ENCODE measurements at places on chromosomes 5 and 9.

DNA sequence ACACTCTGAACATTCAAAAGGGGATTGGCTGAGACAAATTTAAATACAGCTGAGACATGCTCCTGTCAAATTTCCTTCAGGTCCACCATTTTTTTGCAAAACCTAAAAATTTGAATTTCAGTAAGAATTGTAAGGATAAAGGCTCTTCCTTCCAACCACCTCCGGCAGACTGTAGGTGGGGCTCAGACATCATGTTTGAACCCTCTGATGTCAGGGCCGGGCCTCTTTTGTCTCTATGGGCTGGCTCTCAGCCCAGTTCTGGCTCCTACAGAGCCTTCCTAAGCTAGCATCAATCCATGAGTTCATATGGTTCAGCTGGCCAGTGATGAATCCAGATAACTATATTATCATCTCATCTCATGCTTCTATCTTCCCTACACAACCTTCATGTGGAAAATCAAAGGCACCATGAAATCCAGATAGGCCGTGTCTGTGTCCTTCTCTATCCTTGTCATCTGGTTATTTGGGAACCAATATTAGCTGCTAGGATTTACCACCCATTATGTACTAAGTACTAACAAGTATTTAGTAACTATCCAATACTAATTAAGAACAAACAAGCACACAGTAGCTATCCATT lies 44.2 kb downstream of the NIPSNAP3B start:
- peak; percentile 45 for DNase-seq

- DNase-seq, result no peak
Measured at GRCh38 chr5:169162407-169162806, 138.5 kb downstream of the SLIT3 start.

- no peak for DNase-seq
Measured at GRCh38 chr5:7405277-7405676, 9.3 kb downstream of the ADCY2 start.

GRCh38 chr9:84851935-84852585 lies 182.5 kb downstream of the NTRK2 start:
- DNase-seq, result peak; percentile 75

DNA sequence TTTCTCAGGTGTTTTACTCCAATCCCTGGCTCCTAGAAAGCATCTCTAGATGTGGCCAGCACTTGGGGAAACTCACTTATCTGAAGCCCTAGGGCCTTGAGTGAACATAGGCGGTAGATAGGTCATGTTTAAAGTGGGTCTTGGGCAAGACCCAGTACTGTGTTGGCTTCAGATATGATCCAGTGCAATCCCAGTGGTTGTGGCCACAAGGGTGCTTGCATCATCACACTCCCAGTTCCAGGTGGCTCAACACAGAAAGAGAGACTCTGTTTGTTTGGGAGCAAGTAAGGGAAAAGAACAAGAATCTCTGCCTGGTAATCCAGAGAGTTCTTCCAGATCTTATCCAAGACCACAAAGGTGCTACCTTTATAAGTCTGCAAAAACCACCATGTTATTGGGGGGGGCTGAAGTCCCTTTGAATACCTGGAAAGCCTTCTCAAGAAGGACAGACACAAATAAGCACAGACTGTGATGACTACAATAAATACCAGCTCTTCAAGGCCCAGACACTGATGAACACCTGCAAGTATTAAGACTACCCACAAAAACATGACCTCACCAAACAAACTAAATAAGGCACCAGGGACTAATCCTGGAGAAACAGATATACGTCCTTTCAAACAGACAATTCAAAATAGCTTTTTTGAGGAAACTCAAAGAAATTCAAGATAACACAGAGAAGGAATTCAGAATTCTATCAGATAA lies 114.7 kb downstream of the LURAP1L start:
- DNase-seq, result no peak

DNA sequence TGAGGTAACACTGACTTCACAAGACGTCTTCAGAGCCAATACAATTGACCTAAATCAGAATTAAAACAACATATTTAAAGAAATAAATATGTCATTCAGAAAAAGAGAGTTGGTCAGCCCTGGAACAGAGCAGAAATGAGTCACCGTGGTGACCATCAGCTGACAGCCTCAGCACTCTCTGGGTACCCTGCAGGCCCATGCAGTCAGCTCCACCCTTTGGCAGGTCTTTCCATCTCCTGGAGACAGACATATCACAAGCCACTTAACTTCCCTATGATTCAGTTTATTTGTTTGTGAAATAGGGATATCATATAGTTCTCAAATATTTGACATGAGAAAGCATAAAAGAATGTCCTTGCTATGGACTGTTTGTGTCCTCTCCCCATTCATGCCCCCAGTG lies 151.6 kb upstream of the MEF2C start:
- no peak for DNase-seq

DNA sequence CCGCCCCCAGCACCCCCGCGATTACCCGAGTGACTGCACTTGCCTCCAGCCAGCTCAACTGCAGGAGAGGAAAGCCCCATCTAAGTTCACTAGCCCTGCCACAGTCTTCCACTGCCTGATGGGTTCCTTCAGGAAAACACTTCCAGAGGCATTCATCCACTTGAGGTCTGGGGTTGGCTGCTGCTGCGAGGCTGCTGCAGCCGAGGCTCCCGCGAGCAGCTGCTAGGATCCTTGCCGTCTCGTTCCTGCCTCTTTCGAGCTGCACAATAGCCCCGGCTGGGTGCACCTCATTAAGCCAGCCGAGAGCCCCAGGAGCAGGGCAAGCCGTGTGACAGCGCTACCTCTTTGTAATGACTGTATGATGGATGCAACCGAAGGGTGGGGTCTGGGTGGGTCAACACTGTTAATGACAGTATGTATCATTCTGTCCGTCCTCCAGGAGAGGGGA lies 24.2 kb upstream of the ELAVL2 start:
- DNase-seq, result no peak

DNA sequence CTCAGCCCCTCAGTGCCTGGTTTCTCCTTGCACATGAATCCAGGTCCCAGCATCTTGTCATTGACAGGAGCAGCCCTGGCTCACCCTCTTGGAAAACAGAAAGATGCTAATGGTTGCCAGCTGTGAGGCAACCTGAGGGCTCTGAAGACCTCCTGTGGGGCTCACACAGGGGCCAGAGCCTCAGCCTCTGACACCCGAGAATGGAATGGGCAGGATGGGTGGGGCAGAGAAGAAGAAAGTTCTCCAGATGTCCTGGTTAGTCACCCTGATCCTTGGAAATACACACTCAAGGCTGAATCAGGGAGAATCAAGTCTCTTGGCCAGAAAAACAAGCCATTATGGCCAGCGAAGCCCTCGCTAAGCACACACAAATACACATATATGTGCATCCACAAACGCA lies 32.3 kb upstream of the SPATA31E1 start:
- DNase-seq, result no peak

- no peak for DNase-seq
Measured at GRCh38 chr9:134461426-134461982, 135.2 kb downstream of the RXRA start.

GRCh38 chr5:135012033-135012588 lies 21.9 kb downstream of the PITX1 start:
- DNase-seq, result no peak

DNA sequence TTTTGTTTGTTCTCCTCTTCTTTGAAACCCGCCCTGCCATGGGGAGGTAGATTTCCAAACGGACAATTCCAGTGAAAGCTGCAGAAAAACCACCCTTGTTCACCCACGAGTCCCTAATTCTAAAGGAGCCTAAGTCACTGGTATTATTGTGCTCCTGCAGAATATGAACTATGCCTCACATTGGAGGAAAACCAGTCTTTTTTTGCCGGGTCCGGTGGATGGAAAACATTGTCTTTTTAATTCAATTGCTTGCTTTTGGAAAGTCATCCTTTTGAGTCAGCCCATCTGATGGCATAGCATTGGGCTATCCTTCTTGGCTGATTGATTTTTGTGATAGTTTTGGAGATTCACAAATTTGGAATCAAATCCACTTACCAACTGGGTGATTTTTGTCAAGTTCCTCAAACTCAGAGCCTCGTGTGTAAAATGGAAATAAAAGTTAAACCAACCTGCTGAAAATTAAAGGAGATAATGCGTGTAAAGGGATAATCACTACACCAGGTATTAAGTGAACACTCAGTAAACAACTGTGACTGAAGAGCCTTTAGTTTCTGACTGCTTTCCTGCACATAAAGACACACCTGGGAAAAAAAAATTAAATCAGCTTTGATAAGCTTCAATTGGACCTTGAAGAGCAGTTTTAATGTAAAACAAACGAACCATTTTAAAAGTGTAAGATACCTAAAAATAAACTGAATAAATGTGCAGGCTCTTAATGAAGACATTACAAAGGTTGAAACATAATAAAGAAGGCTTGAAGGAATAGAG lies 780 bp upstream of the CCNJL start:
- DNase-seq, result peak; percentile 16

DNA sequence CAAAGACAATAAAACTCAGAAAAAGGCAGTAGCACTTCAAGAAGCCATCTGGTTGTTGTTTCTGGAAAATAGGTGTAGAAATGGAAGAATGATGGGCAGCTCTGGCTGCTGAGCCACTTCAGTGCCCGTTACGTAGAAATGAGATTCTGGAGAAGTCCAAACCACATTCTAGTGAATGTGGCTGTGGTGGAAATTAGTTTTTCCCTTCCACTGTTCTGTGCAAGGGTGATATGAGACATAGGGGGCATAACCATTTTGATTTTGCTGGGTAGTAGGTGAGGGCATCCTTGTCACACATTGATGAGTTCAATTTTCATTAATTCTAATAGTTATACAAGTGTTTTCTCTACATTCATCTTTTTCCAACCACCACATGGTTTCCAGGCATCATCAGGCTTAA lies 275.1 kb downstream of the MCTP1 start:
- no peak for DNase-seq

GRCh38 chr9:82467436-82467835 lies 478.9 kb downstream of the SPATA31D1 start:
- DNase-seq, result no peak

DNA sequence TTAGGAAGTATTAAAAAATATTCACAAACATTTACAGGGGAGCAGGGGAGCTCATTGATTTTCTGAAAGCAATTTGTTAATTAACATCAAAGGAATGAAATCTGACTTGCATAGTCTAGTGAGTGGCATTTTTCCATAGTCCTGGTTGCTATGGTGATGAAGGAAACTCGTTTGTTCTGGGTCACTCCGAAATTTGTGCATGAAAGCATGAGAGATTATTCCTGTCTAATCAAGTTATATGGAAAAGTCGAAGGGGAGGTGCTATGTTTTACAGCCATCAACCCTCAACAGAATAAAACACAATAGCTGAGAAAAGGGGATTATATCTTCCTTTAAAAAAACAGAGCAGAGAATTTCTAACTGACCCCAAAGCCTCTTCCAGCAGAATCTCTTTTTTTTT lies 1495.7 kb upstream of the WWC1 start:
- no peak for DNase-seq

DNA sequence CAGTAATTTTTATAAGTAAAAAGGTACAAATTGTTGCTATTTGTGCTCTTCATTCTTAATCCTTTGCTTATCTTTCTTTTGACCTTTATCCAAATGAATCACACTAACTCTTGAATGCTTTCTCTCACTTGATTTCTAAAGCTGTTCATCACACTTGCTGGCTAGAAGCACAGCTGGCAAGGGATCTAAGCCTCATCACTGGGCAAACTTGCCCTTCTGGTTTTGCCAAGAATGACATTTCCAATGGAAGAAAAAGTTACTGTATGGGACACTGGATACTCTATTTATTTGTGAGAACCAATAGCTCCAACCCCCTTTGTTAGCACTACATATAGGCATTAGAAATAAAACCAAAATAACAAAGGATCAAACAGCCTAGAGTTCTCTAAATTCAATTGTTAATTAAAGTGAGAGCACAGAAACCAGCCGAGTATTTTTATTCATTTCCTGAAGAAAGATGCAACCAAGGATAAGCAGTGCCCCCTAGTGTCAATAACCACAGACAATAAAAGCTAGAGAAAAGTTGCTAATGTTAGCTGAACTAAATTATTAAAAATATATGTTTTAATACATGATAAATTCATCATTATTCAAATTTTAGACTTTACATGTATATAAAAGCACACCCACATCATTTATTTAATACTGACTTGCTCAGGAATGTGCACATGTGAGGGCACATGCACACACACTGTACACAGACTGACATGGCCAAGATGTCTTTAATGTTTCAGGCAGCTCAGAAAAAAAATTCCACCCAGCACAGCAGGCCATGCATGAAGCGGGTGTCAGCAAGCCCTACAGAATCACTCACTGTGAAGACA lies 59.8 kb upstream of the POU5F2 start:
- peak; percentile 47 for DNase-seq

DNA sequence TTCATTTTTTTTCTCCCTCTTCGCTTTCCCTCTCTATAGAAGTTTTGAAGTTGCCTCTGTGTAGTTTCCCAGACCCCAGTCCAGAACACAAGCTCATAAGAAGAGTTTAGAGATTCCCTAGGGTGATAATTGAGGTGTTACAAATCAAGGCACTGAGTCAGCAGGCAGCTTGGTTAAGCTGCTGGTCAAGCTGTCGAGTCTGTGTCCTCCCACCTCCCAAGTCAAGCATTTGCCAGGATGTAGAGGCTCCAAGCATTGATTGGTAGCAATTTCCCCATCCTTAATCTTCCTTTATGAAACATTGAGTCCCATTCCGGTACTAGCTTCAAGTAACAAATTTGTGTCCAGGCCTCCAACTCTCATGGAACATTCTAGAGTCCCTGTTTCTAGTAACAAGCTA lies 47.5 kb upstream of the SLC1A1 start:
- DNase-seq, result no peak

- no peak for DNase-seq
Measured at GRCh38 chr5:168086746-168087145, 204.7 kb upstream of the WWC1 start.

GRCh38 chr5:56508249-56508648 lies 275.1 kb upstream of the ANKRD55 start:
- no peak for DNase-seq

GRCh38 chr9:37430841-37431597 lies 8.5 kb downstream of the GRHPR start:
- DNase-seq, result no peak

DNA sequence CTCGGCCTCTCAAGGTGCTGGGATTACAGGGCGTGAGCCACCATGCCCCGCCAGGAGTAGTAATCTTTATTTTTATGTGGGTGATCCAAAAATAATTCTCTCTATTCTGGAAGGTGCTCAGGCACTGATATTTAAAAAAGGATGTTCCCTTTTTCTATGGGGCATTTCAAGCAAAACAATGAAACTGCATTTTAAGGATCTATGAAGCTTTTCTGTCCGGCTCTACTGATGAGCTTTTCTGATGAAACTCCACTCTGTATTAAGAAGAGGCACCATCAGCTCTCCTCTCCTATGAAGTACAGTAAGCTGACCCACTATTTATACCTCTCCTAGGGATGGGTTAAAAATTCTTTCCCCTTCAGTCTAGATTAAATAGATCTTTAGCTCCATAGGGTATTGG lies 7.4 kb downstream of the ADAM19 start:
- no peak for DNase-seq

- DNase-seq, result no peak
Measured at GRCh38 chr5:115214541-115214940, 44.8 kb upstream of the TRIM36 start.
